ENCODE measurements at places on chromosomes 7 and 10.

GRCh38 chr7:103919272-103919868 lies 70.1 kb downstream of the RELN start:
- DNase-seq: no peak

DNA sequence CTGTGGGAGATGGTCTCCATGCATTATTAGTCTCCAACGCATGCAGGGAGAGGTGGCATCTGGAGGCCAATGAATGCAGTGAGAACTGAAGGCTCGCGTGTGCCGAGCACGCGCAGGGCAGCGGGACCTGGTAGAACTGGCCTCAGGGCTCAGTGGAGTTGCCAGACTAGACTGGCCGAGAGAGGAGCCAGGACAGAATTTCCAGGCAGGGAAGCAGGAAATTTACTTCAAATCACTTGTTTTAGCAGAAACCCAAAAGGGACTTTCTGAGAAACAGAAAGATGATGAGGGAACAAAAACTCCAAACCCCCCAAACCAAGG lies 311.0 kb upstream of the IMMP2L start:
- no peak for DNase-seq

GRCh38 chr7:98394377-98394836 lies 6.5 kb downstream of the BAIAP2L1 start:
- DNase-seq: no peak

- DNase-seq: no peak
Observed at GRCh38 chr7:116726713-116727431, 54.9 kb downstream of the MET start.
